Vagina (tissue), 2 donors: ENCODE measurements at places on chromosomes 12 and 14. TPM values are rescaled to one million over a fixed set of nuclear protein-coding genes. Genes with fewer than 3 reads are reported as not detected.

The LTBR gene
- total RNA-seq = 146 TPM

The IL22 gene
- not detected for total RNA-seq

The FGF6 gene
- total RNA-seq = not detected

DNA sequence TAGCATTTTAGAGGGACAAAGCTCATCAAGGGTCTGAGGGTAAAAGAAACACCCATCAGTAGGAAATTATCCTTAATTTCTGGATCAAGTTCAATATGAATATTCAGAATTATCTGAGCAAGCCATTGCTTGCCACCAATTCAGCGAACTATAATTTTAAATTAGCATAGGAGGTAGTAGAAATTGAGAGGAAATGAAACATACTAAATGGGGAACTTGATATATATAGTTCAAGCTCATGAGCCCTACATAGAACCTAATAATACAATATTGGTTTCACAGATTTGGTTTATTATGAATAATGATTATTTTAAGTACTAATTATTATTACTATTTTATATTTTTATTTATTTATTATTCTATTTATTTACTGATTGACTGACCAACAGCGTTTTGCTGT, 42.1 kb upstream of the GXYLT1 start:
- no peak overlapping the region for H3K27ac ChIP-seq
- no peak overlapping the region for H3K4me3 ChIP-seq
- H3K27me3 ChIP-seq = no peaks in the 10 kb centered on the region
- no peaks in the 10 kb centered on the region for H3K4me1 ChIP-seq
